ENCODE measurements at places on chromosomes 16 and 17.

DNA sequence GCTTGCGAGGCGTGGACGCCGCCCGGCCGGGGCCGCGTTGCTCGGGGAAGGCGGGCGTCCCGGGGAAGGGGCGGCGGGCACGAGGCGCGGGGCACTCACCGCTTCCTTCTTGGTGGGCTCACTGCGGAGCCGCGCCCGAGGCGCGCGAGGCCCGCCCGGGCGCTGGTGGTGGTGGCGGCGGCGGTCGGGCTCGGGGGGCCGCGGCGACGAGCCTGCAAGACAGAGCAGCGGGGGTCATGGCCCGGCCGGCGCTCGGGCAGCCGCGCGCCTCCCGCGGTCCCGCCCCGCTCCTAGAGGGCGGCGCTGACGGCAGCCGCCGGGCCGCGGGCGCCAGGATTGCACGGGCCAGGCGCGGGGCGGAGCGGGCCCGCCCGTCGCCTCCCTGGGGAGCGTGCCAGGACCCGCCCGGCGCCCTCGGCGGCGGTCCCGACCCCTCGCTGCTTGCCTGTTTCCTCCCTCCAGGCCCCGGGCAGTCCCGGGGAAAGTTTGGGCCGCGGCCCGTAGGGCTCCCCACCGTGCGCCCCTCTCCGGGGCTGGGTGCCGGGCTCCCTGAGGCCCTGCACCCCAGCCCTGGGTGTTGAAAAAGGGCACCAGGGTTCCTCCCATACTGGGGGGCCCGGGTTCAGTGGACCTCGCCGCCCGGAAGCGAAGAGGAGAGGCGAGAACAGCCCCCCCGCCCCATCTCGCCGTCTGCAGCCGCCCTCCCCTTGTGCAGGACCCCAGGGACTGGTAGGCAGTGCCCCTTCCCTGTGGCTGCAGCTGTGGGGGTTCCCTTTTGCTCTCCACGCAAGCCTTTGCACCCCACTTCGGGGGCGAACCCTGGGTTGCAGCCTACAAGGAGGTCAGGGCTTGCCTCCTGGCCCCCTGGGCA is at the start of gene C16orf74:
TSS of gene C16orf74 (minus strand) at position 270 of the 871 bp plus-strand sequence. CDS start 15,879 bp downstream, outside the sequence.
- no peak for DNase-seq

GRCh38 chr17:60901806-60902205 is 224.2 kb downstream of the BCAS3 start:
- no peak for DNase-seq

DNA sequence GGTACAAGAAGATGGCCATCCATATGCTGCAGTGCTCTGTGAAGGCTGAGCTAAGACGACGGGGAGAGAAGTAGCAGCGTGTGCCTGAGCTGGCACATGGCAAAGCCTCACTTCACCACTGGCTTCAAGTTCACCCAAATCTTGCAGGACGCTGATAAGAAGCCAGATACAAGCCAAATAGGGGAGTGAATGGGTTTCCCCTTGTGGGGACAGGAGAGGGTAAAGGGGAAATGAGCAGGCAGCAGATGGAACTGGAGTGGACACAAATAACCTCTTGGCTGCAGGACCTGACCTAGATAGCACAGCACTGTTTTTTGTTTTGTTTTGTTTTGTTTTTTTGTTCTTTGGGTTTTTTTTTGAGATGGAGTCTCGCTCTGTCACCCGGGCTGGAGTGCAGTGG is 21.0 kb upstream of the PITPNA start:
- no peak for DNase-seq

DNA sequence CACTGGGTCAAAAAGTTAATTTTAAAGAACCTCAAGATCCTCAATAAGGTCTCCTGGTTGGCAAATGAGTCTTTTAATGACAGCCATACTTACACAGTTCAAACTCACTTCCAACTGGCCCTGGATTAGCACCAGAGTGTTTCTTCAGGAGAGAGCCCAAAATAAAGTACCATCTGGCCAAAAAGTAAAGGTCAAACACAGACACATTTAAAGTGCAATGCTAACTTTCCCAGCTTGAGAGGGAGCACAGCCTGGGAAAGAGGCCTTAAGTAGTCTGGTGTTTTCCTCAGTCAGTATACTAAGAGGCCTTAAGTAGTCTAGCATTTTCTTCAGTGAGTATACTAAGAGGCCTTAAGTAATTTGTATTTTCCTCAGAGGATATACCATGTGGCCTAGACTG is 46.6 kb upstream of the ERN1 start:
- no peak for DNase-seq

- no peak for DNase-seq
Measured at GRCh38 chr16:73025856-73026210, 22.1 kb downstream of the ZFHX3 start.

DNA sequence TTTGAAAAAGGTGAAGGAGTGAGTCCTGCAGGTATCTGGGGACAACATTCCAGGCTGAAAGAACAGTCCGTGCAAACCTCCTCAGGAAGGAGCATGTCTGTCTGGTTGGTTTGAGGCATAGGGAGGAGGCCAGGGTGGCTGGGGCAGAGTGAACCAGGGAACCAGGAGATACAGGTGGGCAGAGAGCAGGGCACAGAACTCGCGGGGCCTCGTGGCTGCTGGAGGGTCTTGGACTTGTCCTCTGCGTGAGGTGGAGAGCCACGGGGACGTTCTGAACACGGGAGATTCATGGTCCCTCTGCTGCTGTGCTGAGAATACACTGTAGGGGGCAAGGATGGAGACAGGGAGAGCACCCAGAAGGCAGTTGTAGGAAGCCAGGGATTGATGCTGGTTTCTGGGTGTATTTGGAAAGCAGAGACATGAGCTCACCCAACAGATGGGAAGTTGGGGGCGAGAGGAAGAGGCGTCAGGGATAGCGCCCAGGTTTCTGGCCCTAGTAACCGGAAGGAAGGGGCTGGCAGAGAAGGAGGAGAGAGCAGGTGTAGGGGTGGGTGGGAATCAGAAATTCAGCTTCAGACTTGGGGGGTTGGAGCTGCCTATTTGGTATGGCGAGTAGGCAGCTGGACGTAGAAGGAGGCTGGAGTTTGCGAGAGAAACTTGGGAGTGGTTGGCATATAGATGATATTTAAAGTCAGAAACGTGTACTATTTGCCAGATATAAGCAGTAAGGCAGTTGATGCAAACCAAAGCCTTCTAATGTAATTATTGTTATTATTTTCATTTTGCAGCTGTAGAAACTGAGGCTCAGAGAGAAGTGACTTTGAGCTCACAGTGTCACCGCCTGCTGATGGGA is at the start of gene CCL17:
TSS of gene CCL17 (plus strand) at position 803 of the 853 bp plus-strand sequence. CDS start 9,166 bp downstream, outside the sequence.
- no peak for DNase-seq

DNA sequence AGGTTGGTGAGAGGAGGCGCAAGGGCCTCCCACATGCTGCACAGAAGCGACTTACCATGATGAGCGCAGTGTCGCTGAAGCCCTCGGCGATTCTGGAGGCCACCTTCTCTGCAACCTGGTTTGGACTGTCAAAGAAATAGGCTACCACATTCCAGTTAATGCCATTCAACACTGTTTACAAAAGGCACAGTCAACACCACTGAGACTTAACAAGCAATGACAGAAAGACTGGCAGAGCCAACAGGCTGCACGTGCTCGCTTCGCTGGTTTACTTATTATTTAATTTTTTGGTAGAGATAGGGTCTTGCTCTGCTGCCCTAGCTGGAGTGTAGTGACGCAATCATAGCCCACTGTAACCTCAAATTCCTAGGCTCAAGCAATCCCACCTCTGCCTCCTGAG is 18.2 kb downstream of the EMC8 start:
- DNase-seq = no peak

All from NCI-H1092 treated with DMSO at 0.1 percent for 48 hours (cell line).